Thoracic aorta (tissue), 2 donors: ENCODE measurements at places on chromosomes 4 and X. TPM values are rescaled to one million over a fixed set of nuclear protein-coding genes. Genes with fewer than 3 reads are reported as not detected.

The MFAP3L gene
- total RNA-seq = 11.4 TPM

The KLF3 gene
- 53.4 TPM for total RNA-seq

The BMX gene
- total RNA-seq = 10.0 TPM

DNA sequence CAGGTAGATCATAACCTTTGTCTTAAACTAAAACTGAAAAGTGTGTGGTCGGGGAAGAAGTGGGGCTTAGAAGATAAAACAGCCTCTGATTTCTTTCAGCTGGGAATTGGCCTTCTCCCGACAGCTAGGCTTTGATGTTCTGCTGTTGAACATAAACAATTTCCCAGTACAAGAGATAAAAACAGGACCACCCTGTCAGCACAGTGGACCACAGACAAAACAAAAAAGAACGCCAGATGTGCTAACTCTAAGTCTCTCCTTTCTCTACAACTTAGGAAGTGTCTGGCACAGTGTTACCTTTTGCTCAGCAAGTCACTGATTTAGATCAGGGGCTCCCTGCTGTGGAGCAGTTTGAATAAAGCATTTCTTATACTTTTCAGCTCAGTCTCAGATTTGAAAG lies 87.5 kb upstream of the UXT start:
- DNase-seq = no peak

GRCh38 chr4:164203476-164203875 lies 550.5 kb upstream of the SMIM31 start:
- no peak for DNase-seq

GRCh38 chr4:131044368-131044767 lies 1948.4 kb downstream of the C4orf33 start:
- no peak for DNase-seq

GRCh38 chrX:129631849-129632248 lies 22.9 kb downstream of the APLN start:
- DNase-seq = no peak
